ENCODE measurements at places on chromosomes 13 and 19.

DNA sequence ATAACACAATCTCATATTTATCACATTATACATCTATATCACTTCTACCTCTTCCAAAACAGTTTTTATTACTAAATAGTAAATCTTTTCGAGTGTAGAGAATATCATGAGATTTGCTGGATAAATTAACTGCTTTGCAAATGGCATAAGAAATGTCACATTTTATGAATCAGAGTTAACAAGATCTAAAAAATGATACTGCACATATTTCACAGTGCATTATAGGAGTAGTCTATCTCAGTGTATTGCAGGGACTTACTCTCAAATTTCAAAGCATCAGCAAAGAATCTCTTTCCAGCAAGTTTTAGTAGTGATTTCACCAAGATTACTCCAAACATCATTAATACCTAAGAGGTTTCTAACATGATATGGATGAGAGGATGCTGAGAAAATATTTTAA, 687.1 kb upstream of the SLITRK1 start:
- DNase-seq, result no peak

GRCh38 chr19:46014941-46015686, 7.7 kb downstream of the PGLYRP1 start:
- DNase-seq, result no peak

GRCh38 chr19:6811906-6812305, 39.4 kb downstream of the VAV1 start:
- peak; percentile 5 for DNase-seq

GRCh38 chr19:44758596-44758995, 10.1 kb downstream of the BCL3 start:
- DNase-seq, result no peak

- no peak for DNase-seq
These were observed 9.9 kb downstream of the RANBP3 start for GRCh38 chr19:5967994-5968430.

- peak; percentile 42 for DNase-seq
These were observed 376.4 kb downstream of the GPC6 start for GRCh38 chr13:93603043-93603442.

DNA sequence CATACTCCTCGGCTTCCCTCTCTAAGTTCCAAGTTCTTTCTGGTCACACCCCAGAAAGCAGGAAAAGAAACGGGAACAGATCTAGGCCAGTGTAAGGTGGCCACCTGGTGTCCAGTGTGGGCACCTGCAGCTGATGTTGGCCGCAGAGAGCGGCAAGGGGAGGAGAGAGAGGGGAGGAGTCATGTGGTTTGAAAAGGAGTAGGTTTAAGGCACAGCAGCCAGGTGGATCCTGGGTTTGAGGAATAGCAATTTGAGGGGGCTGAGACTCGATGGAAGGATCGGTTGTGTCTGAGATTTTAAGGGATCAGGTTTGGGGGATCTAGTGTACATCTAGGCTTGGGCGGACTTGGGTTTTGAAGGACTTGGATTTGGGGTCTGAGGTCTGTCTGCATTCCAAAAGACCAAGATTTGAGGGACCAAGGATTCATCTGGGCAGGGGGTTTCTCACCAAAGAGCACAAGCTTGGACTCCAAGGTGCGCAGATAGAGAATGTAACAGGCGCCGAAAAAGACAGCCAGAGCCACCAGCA, 1.2 kb downstream of the RABAC1 start:
- peak; percentile 63 for DNase-seq

GRCh38 chr13:98466634-98467236, 110.2 kb downstream of the STK24 start:
- DNase-seq, result no peak

DNA sequence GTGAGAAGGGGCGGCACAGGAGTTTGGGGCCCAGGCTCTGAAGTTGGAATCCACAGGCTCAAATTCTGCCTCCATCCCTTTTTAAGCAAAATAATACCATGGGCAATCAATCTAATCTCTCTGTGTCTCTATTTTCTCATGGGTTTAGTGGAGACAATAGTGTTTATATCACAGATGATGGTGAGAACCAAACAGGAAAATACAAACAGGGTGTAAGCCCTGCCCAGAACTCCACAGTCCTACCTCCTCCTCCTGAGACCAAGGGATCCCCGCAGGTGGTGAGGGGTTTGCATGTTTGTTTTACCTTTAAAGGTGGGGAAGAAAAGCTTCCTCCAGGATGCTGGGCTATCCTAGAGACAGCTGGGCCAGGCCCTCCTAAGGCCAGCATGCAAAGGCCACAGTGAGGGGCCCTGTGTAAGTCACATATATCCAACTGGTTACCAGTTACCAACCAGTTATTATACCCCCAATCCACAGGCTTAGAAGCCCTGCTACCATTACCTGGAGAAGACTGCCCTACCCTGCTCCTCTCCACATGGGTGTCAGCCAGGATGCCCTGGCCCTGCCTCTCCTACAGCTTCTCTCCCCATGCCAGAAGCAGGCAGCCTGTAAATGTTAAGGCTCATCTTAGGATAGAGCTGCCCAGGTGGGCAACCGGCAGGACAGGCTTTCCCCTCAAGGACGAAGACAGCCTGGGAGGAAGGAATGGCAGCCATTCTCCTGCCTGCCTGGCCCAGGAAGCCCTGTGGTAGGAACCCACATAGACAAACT, 658.4 kb downstream of the UQCRFS1 start:
- no peak for DNase-seq

GRCh38 chr13:33997574-33997973, 179.6 kb downstream of the RFC3 start:
- DNase-seq, result no peak

DNA sequence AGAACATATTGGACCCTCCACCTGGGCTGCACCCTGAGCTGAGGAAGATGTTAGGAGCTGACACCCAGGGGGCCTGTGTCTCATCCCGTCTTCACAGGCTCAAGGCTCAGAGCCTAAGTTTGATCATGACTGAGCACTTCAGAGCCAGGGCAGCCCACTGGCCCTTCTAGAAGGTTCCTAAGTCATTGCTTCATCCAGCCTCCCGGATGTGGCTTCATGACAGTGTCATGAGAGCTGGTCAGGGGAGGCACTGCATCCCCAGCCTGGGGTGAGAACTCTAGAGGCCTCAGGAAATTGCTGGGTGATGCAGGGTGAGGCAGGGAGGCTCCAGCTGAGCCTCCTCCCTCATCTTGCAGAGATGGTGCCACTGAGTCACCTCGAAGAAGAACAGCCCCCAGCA, 24.9 kb upstream of the PIK3R2 start:
- no peak for DNase-seq

- DNase-seq, result no peak
These were observed 32.3 kb downstream of the ATP7B start for GRCh38 chr13:51978796-51979556.

DNA sequence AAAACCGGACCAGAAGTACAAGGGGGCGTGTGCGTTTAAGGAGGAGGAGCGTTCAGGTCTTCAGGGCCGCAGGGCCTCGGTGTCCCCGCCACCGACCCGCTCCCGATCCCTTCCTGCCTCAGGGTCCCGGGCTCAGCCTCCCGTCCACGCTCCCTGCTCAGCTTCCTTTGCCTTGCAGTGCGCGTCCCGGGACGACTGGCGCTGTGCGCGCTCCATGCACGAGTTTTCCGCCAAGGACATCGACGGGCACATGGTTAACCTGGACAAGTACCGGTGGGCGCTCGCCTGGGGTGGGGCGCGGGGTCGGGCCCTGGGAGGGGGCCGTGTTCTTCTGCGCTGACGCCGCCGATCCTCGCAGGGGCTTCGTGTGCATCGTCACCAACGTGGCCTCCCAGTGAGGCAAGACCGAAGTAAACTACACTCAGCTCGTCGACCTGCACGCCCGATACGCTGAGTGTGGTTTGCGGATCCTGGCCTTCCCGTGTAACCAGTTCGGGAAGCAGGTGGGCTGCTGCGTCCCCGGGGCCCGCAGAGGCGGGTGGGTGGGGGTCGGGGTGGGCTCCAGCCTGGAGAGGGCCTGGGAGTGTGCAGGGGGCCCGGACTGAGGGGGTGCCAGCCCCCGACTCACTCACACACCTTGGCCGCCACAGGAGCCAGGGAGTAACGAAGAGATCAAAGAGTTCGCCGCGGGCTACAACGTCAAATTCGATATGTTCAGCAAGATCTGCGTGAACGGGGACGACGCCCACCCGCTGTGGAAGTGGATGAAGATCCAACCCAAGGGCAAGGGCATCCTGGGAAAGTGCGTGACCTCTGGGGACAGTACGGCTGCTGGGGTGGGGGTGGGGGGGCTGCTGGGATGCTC, 1.4 kb downstream of the GPX4 start:
- DNase-seq, result no peak

DNA sequence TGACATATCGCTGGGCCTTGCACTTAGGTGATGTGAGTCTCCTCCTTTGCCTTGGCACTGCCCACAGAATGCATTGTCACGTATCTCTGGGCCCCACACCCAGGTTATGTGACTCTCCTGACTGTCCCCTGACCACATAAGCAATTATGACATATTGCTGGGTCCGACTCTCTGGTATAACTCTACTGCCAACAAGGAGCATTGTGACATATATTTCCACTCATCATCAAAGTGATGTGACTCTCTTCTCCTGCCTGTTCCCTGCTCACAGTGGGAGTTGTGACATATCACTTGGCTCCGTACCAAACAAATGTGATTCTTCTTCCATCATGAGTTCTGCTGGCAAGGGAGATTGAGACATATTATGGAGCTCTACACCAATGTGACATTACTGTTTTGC, 15.4 kb upstream of the ZNF681 start:
- DNase-seq, result no peak
